ENCODE measurements at places on chromosomes 2 and 18.

- no peak for DNase-seq
These were observed 1.1 kb downstream of the HADHB start for GRCh38 chr2:26245810-26246209.

- DNase-seq: no peak
These were observed 60.4 kb downstream of the RHOB start for GRCh38 chr2:20507166-20507692.

- DNase-seq: no peak
These were observed 55.1 kb downstream of the COPS8 start for GRCh38 chr2:237140689-237141285.

DNA sequence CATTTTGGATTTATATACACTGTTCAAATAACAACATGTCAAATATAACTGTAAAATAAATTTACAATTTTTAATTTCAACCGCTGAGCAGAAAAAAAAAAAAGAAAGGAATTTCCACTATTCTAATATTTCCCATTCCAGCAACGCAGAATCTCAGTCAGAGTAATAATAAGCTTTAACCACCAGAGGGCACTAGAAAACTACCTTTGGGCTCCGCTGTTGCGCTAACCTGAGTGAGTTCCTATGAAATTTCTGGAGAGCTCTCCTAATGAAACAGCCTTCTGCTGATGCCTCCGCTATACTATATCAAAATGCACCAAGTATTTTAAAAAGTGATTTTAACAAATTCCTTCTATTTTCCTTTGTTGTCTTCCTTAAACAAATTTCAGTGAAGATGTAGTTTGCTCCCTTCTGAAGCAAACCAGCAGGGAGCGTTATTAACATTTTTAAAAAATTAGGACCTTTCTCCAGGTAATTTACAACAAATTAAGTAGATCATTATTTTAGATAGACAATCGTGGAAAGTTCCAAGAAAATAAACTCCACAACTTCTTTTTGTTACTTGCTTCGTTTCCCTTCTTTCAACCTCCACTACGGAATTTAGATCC lies 23.0 kb downstream of the ERMN start:
- DNase-seq: no peak

DNA sequence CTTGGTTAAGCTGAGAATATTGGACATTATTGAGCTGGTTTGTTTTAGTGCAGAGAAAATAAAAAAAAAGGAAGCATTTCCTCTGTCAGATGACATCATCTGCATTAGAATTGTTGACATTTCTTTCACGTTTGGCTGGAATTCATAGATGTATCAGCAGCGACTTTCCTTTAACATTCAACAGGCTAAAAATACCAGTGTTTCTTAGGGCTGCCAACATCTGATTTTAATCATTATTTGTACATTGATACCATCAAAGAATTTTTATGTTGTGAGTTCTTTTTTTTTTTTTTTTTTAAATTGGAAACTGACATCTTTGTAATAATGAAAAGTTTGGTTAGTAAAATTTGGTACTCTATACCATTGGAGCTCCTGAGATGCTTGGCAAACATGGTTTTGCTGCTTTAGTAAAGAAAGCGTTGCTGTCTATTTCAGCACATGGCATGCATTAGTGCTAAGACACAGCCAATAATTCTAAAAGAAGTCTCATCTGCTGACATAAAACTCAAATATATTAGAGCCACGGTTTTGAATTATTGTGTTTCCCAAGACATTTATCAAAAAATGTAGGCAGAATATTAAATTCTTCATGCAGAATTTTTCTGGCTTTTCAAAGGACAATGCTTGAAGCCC lies 33.6 kb downstream of the GTF2A1L start:
- DNase-seq: no peak

DNA sequence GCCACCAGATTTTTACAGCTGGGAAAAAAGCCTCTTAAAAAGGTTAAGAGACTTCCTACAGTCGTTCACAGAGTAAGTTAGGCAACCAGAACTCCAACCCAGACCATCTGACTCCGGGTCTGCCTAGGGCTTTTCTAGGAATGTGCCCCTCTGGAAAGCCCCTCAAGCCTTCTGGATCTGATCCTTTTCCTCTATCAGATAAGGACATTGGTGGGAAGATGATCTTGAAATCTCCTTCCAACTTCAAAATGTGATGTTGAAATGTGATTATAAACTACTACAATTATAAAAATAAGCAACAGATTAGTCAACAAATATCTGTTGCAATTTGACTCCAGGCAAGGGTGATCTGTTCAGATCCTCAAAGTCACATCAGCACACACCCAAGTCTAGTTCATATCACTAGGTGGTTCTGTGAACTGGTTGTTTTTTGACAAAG lies 270.4 kb downstream of the ARHGAP15 start:
- no peak for DNase-seq

- DNase-seq: no peak
These were observed 612.5 kb downstream of the IRS1 start for GRCh38 chr2:226187156-226187555.

- DNase-seq: no peak
These were observed 836 bp downstream of the STK11IP start for GRCh38 chr2:219598308-219599078.

- DNase-seq: no peak
These were observed 30.7 kb upstream of the FRZB start for GRCh38 chr2:182897137-182897536.
